ENCODE measurements at places on chromosomes 6 and 20.

DNA sequence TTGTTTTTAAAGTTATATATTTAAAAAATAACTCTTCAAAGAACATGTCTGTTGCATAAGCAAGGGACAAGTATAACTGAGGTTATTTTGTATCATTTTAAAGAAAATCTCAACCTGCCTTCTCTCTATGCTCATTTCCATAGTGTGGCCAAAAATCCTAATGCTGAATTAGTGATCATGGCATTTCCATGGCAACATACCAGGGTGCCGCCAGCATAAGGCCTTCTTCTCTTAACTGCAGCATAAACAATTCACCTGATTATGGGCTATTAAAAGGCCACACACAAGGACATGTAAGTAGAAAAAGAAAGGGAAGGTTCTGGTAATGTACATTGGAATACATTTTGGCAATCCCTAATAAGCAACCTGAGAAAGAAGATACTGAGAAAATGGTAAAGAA lies 95.1 kb upstream of the RNF217 start:
- no peak for DNase-seq

DNA sequence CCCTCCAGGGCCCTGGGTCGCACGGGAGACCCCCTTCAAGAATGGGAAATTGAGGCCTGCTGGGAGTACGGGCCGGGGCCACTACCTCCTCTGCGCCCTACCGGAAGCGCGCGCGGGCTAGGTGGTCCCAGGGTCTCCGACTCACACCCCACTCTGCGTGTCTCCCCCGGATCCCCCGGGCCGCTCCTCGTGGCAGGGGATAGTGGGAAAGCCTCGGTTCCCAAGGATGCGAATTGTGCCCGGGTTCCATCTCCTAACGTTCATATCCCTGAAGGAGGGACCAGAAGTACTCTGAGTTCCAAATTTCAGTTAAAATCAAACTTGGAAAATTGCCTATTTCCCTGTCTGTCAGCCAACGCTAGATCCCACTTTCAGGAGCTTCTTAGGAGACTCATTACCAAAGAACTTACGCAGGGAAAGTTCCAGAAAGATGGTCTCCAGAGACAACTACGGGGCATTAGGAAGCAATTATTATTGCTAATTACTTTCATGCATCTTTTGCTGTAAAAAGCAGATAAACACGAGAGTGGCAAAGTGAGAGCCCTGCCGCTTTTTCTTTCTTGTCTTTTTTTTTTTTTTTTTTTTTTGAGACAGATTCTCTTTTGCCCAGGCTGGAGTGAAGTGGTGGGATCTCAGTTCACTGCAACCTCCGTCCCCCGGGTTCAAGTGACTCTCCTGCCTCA lies 858 bp downstream of the FAM83D start:
- DNase-seq, result no peak

DNA sequence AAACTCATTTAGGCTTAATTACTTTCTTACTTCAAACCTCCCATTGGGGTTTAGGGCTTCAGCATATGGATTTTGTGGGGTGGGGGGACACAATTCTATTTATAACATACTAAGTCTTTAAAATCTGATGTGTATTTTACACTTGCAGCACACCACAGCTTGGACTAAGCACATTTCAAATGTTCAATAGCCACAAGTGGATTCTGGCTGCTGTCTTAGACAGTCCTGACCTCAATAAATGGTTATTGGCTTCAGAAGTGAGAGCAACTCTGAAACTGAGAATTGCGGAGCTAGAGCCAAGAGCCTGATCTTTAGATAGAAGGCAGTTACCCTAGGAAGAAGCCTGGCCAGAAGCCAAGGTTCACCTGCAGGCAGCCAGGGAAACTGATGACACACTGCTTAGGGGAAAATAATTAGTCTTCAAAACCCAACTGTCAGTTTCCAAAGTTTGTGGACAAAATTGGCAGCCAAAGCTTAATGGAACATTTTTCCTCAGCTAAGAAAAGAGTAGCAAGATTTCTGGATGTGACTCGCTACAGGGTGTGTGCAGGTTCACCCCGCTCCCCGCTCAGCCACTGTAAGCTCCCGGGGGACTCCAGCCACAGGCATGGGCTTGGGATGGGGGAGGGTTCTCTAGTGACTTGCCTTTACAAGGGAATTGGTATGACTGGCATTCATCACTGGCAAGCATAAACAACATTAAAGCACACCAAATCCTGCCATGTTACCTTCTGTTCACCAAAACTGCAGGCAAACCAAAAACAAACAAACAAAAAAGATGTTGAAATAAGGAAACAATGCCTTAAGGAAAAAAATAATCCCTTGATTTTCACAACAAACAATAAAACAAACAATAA lies 219.8 kb downstream of the TFAP2A start:
- DNase-seq, result no peak

- DNase-seq, result no peak
These were observed 39.7 kb downstream of the APCDD1L start for GRCh38 chr20:58475466-58475865.

- DNase-seq, result no peak
These were observed 109.8 kb upstream of the SGK1 start for GRCh38 chr6:134427721-134428120.

DNA sequence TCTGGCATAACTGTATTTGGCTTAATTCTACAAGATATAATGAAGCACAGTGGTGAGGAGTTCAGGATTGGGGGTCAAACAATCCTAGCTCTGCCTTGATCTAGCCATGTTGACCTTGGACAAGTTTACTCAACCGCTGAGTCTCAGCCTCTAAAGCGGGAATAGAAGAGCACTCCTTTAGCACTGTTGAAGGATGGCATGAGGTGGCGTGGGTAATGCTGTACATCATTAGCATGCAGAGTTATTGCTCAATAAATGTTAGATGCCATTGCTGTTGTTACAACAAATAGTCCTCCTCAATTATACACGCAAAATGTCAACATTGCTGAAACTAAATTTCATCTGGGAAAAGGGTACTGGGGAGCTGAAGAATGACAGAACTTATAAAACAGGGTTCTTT lies 78.6 kb downstream of the KIF13A start:
- no peak for DNase-seq

DNA sequence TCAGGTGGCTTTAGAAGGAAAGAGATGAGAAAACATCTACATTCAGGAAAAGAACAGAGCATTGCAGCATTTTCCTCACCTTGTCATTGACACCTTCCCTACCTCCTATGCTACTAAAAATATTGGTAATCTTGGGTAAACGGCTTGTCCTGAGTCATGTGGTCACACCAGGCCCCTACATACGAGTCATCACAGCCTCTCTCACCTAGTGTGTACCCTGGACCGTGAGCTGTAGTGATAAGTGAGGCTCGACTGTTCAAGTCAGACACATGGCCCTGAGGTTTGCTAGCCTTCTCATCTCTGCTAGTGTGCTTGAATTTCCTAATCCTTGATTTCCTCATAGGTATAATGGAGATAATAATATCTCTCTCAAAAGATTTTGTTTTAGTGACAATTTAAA lies 29.6 kb upstream of the TMEM244 start:
- no peak for DNase-seq

GRCh38 chr20:7248281-7249201 lies 481.1 kb downstream of the BMP2 start:
- DNase-seq, result no peak

GRCh38 chr6:119261944-119262284 lies 87.6 kb downstream of the MAN1A1 start:
- DNase-seq, result no peak

DNA sequence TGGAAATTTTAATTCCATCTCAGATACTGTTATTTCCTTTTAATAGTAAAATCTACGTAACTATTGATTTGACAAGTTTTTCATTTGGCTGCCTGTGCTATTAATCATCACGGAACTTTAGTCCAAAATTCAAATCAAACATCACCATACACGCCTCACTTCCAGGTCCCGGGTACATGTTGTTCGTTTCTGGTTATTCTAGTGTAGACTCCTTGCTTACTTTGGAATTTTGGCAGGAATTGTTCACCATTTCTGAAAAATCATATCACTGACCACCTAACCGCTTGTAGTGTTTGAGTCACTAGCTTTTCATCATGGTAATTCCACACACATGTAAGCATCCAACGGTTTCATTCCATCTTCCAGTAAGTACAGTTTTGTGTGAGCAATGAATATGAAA lies 98.0 kb upstream of the NHSL1 start:
- no peak for DNase-seq

DNA sequence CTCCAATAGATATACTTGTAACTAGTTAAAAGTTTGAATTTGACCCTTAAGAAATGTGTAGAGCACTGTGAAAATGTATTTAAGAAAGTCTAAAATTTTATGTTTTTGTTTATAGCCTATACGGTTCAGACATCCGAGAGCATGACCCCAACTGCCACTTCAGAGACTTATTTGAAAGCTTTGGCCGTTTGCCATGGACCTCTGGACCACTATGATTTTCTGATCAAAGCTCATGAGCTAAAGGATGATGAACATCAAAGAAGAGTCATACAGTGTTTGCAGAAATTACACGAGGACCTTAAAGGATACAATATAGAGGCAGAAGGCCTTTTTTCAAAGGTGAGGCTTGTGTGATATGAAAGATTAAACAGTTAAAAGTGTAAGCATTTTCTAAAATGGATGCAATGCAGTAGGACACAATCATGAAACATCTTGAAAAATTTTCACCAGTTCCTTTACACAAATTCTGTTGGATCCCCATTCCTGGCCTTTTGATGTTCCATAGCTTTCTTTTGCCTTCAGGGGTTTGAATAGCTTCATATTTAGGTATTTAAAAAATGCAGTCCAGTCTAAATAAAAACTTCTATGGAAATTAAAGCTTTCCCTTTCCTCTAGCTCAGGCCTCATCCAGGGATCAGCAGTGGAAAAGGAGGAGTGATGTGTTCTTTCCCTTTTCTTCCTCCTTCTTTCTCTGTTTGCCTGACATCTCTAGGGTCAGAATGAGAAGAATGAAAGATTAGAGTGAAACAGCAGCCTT lies 29.0 kb downstream of the AFG1L start:
- DNase-seq, result no peak

DNA sequence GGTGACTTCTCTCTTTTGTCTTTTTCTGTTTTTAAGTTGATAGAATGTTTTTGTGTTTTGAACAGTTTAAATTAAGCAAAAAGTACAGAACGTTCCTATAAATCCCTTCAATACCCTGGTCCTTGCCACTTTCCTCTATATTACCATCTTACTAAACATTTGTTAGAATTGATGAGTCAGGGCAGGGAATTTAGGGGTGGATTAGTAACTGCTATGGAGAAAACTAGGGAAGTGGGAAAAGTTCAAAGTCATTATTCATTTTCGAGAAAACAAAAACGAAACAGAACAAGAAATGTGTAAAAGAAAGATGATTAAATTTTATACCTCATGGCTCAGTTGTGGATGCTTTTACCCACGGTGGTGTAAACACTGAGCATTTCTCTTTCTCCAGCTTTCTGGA lies 240.4 kb upstream of the SULF2 start:
- DNase-seq, result no peak

DNA sequence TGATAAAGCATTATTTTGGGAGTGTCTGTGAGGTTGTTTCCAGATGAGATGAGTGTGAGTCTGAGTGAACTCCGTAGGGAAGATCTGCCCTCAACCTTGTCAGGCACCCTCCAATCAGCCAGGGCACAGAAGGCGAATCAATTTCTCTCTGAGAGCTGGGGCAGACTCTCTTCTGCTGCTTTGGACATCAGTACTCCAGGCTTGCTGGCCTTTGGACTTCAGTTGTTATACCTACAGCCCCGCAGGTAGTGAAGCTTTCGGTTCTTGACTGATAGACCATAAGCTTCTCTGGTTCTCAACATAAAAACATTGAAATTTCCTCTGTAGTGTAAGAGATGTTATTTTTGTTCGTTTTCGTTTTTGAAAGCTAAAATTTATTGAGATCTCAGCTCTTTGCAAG lies 71.4 kb downstream of the MAFB start:
- no peak for DNase-seq

DNA sequence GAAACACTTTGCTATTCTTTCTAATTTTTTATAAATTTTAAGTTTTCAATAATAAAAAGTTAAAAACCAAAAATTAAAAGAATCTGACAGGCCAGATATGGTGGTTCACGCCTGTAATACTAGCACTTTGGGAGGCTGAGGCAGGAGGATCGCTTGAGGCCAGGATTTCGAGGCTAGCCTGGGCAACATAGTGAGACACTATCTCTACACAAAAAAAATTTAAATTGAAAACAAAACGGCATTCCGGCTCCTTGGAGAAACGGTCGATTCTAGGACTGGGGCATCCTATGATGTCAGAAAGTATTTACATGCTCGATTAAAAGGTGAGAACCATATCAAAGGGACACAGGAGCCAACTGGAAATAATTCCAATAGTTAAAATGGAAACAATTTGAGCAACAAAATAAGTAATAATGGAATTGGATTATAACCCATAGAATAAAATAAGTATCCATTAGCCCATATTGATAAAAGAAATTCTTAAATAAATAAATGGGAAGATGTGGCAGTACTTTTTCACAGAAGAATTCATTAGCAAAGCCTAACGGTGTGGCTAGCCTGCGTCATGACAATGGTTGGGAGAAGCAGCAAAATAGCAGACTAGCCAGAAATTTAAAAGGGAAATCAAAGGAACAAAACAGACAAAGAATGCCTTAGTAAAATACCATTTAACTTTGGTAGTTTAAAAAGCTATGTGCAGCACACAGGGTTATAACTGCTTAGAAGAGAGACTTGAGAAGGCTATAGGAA lies 21.3 kb downstream of the HLA-E start:
- no peak for DNase-seq
